Left renal pelvis (tissue), 4 donors: ENCODE measurements at places on chromosomes 4 and X. TPM values are rescaled to one million over a fixed set of nuclear protein-coding genes. Genes with fewer than 3 reads are reported as not detected.

DNA sequence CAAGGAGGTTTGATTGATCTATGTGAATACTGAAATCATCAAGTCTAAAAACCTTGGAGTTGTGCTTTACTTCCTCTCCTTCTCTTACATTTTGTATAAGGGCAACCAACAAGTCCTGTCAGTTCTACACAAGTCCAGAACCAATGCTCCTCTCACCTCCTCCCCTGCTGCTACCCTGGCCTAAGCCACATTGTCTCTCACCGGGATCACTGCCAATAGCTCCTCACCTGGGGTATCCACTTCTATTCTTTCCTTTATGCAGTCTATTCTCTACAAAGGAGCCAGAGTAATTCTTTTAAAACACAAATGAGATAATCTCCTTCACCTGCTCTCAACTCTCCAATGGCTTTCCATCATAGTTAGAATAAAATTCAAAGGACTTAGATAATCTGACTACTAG is 13.3 kb upstream of the ARHGEF6 start:
- no peak for DNase-seq

DNA sequence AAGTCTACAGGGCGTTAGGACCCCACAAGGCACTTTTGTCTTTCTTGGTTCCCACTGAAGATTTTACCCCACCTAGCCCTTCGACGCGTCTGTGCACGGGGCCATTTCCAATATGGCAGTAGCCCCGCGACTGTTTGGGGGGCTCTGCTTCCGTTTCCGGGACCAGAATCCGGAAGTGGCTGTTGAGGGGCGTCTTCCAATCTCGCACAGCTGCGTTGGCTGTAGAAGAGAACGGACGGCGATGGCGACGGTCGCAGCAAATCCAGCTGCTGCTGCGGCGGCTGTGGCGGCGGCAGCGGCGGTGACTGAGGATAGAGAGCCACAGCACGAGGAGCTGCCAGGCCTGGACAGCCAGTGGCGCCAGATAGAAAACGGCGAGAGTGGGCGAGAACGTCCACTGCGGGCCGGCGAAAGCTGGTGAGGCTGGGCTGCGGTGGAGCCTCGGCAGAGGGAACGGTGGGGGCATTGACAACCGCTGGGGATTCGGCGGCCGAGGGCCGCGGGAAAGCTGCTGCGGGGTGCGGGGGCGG is at the start of gene USP11:
Gene USP11, plus strand, starts transcription at position 207 of the 530 bp plus-strand sequence. Its CDS starts 35 bp downstream, at position 242.
- DNase-seq: no peak

DNA sequence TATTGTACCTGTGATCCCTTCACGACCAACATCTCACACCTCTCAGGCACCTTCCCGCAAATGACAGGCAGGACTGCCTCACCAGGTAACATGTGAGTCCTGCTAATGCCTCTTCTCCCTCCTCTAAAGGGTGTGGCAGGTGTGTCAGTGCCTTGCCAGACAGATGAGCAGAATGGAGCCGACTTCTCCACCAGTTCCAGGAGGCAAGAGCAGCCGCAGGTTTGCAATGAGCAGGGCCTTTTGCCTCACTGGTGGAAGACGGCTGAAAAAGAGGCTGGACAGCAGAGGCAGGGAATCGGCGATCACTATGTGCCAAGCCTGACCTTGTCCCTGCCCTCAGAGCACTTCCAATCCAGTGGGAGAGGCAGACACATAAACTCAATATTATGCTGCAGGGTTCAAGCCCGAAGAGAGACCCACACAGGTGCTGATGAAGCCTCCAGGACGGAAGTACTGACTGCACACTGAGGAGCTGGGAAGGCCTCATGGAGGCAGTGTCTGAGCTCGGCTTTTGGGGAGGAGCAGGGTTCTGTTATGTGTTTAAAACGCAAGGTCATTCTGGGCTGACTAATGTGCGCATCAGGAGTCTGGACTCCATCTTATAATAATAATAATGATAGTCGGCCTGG is 57.9 kb downstream of the C4orf50 start:
- DNase-seq: no peak

DNA sequence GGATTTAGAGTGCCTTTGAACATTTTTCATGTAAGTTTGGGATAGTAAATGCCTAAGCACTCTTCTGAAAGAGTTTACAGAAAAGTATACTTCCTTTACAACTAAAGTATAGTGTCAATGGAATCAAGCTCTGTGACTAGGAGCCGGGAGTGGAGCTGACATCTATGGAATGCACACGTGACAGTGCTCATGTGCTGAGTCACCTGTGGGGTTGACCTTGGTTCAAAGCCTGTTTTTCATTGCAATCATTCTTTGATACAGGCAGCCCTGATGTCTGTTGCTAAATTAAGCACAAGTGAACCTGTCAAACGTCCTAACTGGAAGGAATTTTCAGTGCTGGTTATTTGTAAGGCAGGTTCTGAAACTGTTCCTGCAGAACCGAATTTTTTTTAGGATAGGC is 82.5 kb downstream of the GPAT3 start:
- DNase-seq: no peak

- DNase-seq: no peak
Measured at GRCh38 chr4:5029447-5029846, 10.2 kb upstream of the CYTL1 start.

CTAG1B gene
- polyA plus RNA-seq: not detected

TLR10 gene
- polyA plus RNA-seq: 0.52 TPM

ENOX2 gene
- polyA plus RNA-seq: 21.2 TPM
